ENCODE measurements at places on chromosomes 3 and 15.

DNA sequence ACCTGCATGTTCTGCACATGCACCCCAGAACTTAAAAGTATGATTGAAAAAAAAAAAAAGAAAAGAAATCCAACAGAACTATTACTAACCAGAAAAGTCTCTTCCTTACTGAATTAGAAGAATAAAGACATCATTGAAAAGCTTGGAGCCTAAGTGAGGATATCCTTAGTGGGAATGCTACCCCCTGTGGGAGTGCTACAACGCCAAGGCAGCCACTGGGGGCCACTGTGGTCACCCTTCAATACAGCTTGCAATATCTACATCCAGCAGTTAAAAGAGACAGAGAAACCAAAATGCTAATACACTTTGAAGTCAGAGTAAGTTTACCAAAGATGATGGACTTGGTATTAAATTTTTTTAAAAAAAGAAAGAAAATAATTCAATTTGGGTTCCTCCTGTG, 292.0 kb downstream of the PLCL2 start:
- DNase-seq: no peak

DNA sequence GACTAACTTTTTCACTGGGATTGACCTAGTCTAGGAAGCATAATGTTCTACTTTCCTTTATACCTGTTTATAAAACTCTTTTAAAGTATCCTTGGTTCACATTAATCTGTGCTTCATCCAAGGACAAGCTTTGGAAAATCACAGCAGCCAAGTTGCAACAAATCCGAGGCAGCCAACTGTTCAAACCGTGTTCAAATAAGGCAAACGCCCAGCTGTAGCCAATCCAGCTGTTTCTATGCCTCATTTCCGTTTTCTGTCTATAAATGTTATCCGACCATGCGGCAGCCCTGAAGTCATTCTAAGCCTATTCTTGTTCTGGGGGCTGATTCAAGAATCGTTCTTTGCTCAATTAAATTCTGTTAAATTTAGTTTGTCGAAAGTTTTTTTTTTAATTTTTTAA, 78.3 kb downstream of the FMN1 start:
- no peak for DNase-seq

DNA sequence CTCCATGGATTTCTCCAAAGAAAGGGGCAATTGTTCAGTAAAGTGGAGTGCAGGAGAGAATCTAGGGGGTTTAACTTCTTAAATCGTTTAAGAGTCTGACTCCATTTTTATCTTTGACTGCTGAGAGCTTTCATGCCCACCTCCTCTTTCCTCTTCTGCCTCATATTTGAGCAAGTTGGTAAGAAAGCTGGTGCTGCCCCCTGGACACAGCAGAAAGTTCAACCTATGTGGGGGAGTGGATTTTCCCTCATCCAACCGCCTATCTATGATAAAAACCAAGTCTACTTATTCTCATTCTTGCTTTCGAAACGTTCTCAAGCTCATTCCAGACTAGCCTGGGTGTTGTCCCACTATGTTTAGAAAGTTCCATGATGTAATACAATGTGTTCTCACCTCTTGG, 26.0 kb downstream of the HHLA2 start:
- no peak for DNase-seq

- peak; percentile 18 for DNase-seq
Observed at GRCh38 chr15:39171944-39172368, 408.9 kb upstream of the THBS1 start.

DNA sequence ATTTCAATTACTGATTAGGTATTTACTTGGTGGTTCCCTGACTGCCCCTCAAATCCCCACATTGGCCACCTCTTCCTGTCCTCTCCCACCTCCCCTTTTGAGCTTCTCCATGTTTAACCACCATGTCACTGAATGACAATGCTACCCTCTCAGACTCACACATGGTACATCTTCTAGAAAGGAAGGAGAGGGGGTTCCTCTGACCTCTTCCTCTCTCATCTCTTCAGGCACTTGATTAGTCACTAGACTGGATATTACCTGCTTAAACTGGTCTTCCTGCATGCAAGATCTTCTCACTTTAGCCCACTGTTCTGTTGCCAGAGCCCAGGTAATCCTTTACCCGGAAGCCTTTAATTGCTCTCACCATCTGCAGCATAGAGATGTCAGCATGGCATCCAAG, 64.9 kb downstream of the DIPK2A start:
- DNase-seq: no peak

DNA sequence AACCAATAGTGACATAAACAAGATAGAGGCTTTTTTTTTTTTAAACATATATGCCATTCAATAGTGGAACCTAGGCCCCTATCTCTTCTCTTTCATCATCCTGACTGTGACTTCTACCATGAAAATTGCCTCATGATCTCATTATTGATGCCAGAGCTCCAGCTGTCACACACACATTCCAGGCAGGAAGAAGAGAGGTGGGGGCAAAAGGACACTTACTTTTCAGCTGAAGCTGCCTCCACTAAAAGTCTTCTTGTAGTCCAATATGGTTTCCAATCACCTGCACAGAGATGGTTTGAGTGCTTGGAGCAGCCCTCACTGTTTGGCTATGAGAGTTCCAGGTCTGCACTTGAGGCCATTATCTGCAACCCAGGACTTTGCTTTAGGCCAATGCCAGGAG, 45.0 kb downstream of the CLEC3B start:
- no peak for DNase-seq

DNA sequence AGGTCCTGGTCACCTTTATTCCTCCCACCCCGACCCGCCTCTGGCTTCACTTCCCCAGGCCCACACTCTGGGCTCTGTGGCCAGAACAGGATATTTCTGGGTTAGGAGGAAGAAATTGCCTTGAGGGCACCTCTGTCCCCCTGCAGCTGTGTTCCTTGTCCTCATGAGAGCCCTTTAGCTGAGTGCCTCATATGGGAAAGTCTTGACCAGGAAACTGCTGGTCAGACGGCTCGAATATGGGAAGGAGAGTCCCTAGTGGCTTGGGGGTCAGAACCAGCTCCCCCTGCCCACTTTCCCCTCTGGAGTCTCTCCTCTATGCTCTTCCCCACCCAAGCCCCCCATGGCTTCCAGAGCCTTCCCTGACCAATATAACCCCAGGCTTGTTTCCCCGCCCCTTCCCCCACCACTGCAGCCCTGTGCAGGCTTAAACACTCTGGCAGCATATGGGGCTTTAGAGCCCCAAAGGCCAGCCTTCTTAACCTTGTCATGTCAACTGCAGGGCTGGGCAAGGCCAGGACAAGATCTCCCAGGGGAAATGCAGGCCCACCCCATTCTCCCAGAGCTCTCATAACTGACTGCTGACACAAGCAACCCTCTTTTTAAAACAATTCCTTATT, 36.4 kb downstream of the SEC22C start:
- DNase-seq: no peak

- DNase-seq: no peak
Observed at GRCh38 chr15:54374184-54374952, 396.1 kb downstream of the UNC13C start.

DNA sequence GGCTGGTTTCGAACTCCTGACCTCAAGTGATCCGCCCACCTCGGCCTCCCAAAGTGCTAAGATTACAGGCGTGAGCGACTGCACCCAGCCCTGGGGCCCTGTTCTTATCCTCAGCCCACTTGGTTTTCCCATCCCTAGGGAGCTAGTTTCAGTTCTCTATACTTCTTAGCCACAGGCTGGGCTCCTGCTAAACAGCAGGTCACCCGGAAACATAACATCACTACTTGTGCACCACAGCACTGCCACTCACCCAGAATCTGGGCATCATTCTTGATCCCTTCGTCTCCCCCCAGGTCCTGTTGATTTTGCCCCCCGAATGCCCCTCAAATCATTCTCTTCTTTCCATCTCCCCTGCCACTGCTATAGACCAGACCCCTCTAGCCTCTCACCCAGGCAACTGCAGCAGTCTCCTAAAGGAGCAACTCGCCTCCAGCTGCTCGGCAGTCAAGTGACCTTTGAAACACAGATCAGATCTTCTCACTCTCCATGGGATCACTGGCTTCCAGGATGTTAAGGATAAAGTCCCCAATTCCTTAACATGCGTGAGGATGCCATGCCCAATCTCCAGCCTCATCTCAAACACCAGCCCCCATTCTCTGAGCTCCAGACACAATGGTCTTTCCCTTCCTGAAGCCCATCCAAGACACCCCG, 5.6 kb upstream of the AP3S2 start:
- no peak for DNase-seq

- DNase-seq: no peak
Observed at GRCh38 chr3:101687142-101687931, 819 bp upstream of the RPL24 start.

DNA sequence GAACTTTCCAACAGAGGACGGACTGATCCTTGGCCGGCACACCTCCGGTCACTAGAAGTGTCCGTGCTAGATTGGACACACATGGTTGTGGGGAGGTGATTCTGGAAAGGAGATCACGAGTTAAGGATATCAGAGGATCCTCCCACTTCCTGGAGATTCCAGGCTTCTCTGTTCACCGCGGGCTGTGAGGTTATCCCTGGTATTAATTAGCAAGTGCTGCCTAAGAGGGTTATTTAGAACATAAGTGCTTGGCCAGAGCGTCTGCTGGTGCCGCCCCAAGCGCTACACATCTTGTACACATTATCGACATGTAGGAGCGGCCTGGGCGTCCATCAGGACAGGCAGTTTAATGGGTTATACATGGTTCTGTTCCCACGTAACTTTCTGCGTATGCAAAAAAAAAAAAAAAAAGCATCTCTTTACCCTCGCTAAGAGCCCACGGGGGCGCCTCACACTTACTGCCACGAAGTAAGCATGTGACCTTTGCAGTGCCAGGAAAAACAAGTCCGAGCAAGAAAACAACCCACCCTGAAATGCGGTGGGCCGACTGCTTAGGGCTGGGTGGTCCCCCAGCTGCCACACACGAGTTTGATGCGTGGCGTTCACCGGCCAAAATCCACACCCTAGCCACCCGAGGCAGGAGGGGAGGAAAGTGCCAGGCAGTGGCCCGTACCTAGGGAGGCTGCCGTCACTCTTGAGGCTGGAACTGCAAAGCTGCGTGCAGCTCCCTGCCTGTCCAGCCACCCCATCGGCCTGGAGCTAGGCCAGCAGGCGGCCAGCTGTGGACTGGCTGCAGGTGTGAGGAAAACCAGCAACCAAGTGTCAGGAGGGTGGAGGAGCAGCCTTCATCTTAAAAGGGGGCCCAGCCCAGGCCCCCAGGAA, 78.0 kb downstream of the CPN2 start:
- no peak for DNase-seq

DNA sequence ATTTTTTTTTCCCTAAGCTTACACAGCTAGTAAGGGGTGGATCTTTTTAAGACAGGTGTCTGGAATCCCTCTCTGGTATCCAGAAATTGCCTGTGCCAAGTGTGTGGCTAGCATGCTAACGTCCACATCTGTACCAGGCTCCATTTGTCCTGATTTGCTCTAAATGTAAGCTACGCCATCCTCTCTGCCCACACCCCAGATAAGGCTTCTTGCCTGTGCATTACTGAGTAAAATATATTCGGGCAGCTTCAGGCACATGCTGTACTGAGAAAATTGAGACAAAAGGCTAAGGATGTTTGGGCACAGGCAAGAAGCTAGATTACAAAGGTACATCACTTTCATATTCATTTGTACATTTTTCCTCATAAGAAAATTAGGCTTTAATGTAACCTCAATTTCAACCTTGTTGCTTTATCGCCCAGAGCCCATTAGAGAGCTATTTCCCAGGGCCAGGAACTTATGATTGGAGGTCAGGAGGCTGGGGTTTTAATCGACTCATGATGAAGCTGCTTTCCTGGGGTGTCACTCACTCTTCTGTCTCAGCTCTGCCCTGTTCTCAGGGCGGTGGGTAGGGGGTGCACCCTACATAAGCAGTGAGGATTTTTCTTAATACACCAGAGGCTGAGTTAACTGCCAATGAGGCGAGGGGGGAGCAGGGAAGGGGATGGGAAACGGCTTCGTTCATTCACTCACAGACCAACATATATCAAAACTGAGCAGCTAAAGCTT, 106.3 kb downstream of the RORA start:
- no peak for DNase-seq

DNA sequence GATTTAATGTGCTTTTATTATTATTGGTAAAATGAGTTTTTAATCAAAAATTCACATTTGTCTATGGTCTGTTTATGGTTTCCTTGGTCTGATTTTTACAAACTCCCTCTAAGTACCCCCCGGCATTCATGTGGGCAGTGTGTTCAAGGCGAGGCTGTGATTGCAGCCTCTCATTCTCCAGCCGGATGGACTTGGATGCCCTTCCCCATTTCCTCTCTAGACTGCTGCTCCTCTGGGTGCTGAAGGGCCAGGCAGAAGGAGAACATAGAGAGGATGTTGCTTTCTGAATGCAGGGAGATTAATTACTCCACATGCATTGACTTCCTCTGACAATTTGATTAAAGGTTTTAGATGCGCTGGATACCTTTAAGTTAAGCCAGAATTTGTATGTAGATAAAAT, 3.9 kb upstream of the TMC3 start:
- no peak for DNase-seq

DNA sequence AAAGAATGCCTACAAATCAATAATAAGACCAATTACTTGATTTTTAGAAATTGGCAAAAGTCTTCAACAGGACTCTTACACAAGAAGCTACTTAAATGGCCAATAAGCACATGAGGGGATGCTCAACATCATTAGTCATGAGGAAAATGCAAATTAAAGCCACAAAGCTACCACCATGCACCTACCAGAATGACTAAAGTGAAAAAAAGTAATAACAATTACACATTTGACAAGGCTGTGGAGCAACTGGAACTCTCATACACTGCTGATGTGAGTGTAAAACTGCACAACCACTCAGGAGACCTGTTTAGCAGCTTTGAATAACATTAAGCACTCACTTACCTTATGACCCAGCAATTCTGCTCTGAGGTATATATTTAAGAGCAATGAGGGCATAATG, 68.4 kb downstream of the PPCDC start:
- DNase-seq: no peak

DNA sequence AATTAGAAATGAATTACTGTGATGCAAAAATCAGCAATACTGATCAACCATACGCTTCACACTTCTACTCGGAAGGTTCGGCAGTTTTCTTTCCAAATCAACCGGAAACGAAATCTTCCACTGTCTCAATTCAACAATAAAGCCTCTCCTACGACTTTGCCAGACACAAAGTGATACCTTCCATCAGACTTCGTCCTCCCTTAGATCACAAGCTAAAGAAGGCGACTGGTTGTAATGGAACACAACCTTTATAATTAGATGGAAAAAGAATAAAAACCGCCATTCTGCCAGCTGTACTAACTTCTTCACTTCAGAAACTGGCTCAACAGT, 618 bp downstream of the PARL start:
- no peak for DNase-seq

GRCh38 chr3:126880901-126881300, 102.0 kb upstream of the PLXNA1 start:
- DNase-seq: no peak

DNA sequence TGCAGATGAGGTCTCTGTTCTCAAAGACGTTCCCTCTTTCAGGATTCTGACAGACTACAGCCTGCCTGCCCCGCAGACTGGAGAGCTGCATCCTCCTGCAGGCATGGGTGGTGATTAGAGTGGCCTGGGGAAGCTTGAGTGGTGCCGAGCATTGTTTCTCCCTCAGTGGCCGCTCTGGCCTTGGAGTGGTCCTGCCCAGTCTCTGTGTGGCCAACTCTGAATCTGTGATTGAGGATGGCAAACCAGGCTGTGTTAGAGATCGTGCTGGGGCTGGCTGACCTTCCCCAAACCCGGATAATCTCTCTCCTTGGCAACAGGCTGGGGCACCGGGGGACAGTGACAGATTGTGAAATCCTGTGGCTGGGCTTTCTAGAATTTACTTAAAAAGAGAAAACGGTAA, 11.0 kb upstream of the ADCY5 start:
- DNase-seq: no peak

GRCh38 chr3:183386651-183387050, 41.8 kb downstream of the MCF2L2 start:
- no peak for DNase-seq

All from KG1 (cell line).